ENCODE measurements at places on chromosomes 5 and 9.

DNA sequence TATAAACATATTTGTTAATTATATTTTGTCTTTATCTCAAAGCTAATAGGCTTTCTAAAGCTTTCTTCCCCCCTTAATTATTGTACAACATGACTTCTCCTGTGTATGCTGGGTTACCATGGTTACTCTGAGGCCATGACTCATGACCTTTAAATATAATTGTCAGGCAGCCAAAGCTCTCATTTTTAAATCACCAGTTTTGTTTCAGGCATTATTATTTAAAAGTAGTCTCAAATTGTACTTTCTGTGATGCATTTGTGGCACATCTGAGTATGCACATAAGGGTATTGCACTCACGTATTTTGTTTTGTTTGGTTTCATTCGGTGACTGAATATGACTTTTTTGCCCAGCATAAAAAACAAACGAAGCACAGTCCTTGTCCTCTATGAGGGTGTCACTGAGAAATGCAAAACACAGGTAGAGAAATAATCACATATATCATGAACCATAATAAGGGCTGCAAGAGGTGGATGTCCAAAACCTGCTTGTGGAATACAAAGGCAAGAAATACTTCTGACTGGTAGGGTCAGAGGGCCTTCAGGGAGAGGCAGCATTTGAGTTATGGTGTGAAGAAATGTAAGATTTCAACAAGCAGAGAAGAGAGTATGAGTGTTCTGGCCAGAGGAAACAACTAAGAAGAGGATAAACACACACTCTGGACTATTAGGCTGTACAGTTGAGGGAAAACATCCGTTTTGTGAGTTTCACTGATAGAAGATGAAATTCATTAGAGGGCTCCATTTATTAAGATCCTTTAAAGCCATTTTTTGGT, 2.1 kb downstream of the CCDC192 start:
- DNase-seq: no peak

DNA sequence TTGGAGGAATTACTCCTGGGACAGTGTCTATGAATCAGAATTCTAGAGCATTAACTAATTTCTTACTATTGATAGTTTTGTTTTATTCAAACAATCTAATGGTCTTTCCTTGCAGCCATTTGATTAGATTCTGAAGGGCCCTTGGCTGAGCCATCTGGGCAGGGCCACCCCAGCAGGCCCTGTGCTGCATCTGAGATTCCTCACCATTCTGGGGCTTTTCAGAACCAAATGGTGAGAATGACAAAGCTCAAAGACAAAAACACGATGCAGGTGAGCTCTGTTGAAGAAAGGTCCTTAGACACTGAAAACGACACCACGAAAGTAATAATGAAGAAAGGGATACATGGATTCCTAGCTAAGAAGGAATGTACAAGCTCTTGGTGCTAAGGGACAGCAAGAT, 321.0 kb upstream of the IRX4 start:
- no peak for DNase-seq

GRCh38 chr9:129385211-129385934, 207.3 kb upstream of the IER5L start:
- no peak for DNase-seq

DNA sequence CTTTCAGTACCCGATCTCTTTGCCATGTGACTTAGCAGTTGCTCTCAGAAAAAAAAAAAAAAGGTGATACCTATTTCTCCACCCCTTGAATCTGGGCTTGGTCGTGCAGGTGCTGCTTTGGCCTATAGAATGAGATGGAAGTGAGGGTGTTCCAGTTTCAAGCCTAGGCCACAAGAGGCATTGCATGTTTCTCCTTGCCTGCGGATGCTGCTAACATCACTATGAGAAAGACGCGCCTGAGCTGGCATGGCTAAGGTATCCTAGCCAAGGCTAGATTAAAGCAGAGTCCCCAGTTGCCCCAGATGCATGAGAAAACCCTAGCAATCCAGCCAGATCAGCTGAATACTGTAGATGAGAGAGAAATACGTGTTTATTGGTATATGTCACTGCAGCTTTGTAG, 14.7 kb upstream of the CSF1R start:
- DNase-seq: no peak

GRCh38 chr9:82115331-82115730, 126.8 kb downstream of the SPATA31D1 start:
- no peak for DNase-seq

- no peak for DNase-seq
Observed at GRCh38 chr9:132833550-132834121, 44.4 kb downstream of the AK8 start.

GRCh38 chr9:129272348-129273025, 94.4 kb upstream of the IER5L start:
- DNase-seq: no peak

GRCh38 chr5:80152778-80153177, 103.1 kb downstream of the SERINC5 start:
- DNase-seq: no peak

GRCh38 chr5:33594006-33594405, 153.2 kb downstream of the TARS1 start:
- DNase-seq: no peak

DNA sequence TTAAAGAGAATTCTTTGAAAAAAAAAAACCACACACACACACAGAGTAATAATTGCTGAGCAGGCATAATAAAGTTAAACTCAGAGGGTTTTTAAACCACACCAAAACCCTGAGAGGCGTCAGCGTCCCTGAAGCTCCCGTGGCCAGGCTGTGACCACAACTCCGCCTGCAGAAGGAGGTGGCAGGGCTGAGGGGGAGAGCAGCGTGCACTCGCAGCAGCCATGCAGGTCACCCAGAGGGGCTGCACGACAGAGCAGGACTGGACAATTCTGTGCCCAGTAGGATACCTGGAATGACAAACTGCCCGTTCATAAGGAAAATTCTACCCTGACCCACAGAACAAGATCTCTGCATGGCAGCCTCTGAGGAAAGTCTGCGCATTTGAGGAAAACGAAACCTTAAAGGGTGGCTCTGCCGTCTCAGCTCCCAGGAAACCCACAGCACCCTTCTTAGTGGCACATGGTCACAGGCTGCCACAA, 44.0 kb downstream of the ROR2 start:
- peak; percentile 8 for DNase-seq

DNA sequence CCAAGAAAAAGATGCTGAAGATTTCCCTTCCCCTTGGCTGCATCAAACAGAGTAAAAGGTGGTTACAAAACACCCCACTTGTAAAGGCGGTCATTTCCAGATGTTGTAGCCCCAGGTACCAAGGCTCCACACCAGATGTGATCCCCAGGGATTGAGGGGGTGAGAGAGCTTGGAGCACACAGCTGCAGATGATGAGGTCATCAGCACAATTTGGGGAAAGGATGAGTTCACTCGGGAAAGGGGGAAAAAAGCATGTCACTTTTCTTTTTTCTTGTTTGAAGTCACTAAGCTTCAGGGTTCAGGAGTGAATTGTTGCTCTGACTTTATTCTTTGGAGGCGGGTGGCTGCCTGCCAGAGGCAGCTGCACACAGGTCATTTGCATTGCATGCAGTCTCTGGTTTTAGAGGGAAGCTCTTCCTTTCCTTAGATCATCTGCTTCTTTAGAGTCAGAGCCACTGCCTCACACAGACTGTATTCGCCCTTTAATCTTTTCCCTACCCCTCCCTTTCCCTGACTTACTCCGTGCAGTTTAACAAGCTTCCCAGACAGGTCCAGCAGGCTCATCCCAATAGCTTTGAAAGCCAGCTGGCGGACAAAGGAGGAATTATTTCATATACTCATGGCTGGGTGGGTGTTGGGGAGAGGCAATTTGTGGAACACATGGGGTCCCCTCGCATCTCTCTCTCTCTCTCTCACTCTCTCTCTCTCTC, 409.3 kb upstream of the SLC24A2 start:
- no peak for DNase-seq

DNA sequence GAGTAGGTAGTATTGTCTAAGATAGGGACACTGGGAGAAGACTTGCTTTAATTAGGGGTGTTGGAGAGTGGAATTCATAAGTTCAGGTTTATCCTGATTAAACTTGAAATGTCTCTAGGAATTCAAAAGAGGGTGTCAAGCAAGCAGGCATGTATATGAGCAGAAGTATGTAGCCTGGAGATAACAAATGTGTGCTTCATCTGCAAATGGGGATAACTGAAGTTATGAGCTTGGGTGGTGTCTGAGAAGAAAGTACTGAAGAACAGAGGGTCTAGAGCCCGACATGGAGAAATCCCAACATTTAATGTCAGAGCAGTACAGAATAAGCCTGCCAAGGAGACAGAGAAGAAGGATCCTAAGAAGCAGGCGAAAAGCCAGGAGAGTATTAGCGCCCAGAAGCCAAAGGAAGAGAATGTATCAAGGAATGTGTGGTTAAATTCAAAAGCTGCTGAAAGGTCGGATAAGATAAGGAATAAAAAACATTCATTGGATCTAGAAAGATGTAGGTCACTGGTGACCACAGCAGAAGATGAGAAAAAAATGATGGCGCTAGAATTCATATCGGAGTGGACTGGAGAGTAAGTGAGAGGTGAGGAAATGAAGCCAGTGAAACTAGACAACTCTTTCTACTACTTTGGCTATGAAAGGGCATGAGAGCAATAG, 401.5 kb upstream of the PIK3R1 start:
- DNase-seq: no peak
